Astrocyte (in vitro differentiated cells and primary cell): ENCODE measurements at places on chromosomes 16 and 17. TPM values are rescaled to one million over a fixed set of nuclear protein-coding genes. Genes with fewer than 3 reads are reported as not detected.

DNA sequence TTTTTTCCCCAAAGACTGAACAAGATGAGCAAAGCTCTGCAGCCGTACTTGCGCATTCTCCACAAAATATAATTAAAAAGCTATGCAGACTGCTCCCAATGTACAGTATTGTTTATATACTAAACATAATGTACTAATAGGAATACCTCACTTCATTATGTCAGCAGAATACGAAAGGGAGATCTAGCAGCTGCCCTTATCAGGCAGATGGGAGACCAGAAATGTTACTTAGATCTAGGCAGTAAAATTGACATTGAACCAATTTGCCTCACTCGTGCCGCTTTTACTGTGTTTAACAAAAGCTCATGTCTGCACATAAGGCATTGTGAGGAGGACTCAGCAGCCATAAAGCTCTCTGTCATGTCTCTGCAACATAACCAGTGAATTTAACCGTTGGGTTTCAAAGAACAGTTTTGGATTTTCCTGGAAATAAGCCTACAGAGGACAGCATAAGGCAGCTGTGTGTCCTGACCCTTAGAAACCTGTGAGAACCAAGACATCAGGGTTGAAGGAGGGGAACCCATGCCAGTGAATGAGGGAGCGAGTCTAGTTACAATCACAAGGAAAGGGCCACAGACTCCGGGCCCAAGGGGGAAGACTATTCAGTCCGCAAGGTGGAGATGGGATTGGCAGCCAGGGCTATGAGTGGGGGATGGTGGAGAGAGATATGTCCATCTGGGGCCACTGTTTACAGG is 71.4 kb downstream of the GNAO1 start:
- no peak overlapping the region for H3K27ac ChIP-seq
- no peaks in the 10 kb centered on the region for H3K36me3 ChIP-seq
- DNase-seq, result no peak
- no peaks in the 10 kb centered on the region for H3K4me1 ChIP-seq

TP53TG3F gene
- not detected in 2 replicates for total RNA-seq

TEKT1 gene
- not detected in 2 replicates for total RNA-seq

DNASE1L2 gene
- total RNA-seq, result 1.2 and 1.3 TPM in 2 replicates

DNA sequence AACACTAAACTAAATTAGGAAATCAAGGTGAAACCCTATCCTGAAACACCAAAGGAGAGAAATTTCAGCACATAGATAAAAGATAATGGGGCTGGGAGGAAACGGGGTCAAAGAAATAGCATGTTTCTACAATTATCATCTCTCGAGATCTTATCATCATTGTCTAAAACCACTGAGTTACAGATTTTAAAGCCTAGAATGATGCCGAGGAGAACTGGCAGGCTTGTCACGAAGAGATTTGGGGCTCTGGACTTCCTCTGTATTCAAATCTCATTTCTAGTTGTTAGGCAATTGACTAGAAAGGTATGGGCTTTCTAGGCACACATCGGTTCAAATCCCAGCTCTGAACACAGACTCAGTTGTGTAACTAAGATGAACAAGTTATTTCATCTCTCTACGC is 9.3 kb downstream of the PDZD9 start:
- DNase-seq, result no peak
- no peaks in the 10 kb centered on the region for H3K4me1 ChIP-seq
- H3K27me3 ChIP-seq, result no peaks in the 10 kb centered on the region

- no peak overlapping the region for H3K4me3 ChIP-seq
- H3K36me3 ChIP-seq, result no peaks in the 10 kb centered on the region
- H3K27me3 ChIP-seq, result no peaks in the 10 kb centered on the region
- no peak for DNase-seq
- no peaks in the 10 kb centered on the region for H3K4me1 ChIP-seq
Observed at GRCh38 chr16:55081622-55082590, 151.2 kb downstream of the IRX5 start.

GRCh38 chr17:80035937-80036714 is at the start of gene CCDC40:
TSS of gene CCDC40 (plus strand) at chr17:80036642. CDS start at chr17:80036663, 21 bp downstream.
- H3K4me3 ChIP-seq, result peak within 1 kb of the TSS; percentile 87
- H3K36me3 ChIP-seq, result no peaks in the 10 kb centered on the region
- H3K27me3 ChIP-seq, result no peaks in the 10 kb centered on the region
- DNase-seq, result peak; percentile 47
- peaks cover 10% of the 10 kb centered on the region for H3K4me1 ChIP-seq

HSPB9 gene
- not detected in 2 replicates for total RNA-seq

- H3K27ac ChIP-seq, result no peak overlapping the region
- H3K36me3 ChIP-seq, result no peaks in the 10 kb centered on the region
- H3K27me3 ChIP-seq, result no peaks in the 10 kb centered on the region
- H3K4me3 ChIP-seq, result no peak overlapping the region
- H3K4me1 ChIP-seq, result no peaks in the 10 kb centered on the region
Observed at GRCh38 chr17:72838068-72838467, 254.4 kb downstream of the SLC39A11 start.

DNA sequence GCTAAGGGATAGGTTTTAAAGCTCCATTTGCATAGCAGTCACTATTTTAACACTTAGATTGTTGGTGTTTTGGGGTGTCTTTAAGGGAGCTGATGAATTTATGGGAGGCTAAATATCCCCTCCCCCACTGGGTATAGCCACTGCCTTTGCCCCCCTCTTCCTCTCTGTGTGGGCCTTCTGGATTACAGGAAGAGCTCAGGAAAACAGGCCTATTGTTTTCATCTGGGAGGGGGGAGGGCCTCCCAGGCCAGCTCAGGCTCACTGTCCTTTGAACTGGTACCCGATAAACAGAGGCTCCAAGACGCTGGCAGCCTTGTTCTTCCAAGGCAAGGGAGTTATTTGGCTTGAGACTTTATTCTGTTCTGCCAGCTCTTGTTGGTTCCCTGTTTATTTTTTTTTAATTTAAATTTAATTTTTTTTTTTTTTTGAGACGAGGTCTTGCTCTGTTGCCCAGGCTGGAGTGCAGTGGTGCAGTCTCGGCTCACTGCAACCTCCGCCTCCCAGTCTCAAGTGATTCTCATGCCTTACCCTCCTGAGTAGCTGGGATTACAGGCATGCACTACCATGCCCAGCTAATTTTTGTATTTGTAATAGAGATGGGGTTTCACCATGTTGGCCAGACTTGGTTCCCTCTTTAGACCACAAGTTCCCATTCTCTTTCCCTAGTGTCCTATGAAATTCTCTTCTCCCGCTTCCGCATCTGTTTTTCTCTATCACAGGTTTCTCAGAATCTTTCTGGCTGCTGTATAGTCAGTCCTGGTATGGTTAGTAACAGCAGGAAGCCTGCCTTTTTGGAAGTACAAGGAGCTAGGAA is 25.1 kb downstream of the MINK1 start:
- DNase-seq, result no peak
- no peaks in the 10 kb centered on the region for H3K36me3 ChIP-seq
- peaks cover 15% of the 10 kb centered on the region for H3K4me1 ChIP-seq
- H3K27ac ChIP-seq, result no peak overlapping the region
- H3K27me3 ChIP-seq, result no peaks in the 10 kb centered on the region
- H3K4me3 ChIP-seq, result no peak overlapping the region

GRCh38 chr16:4240624-4241023 is 1.3 kb downstream of the SRL start:
- no peak overlapping the region for H3K4me3 ChIP-seq
- H3K27ac ChIP-seq, result no peak overlapping the region
- no peaks in the 10 kb centered on the region for H3K36me3 ChIP-seq
- peaks cover 3% of the 10 kb centered on the region for H3K27me3 ChIP-seq
- DNase-seq, result no peak
- H3K4me1 ChIP-seq, result no peaks in the 10 kb centered on the region

DNA sequence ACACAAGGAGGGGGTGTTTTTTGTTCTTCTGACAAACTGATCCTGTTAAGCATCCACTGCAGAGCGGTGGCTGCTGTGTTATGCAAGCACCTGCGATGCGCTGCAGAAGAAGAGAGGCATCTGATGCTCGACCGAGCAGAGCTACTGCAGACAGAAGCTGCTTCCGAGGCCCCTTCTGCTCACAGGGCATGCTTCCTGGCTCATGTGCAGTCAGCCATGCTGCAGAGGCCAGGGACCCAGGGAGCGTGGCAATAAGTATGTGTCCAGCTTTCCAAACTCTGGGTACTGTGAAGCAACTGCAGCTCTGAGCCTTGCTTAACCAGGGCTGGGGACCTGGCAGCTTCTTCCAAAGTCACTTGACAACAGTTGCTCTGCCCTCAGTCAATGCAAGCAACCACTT is 448.6 kb upstream of the RBFOX1 start:
- H3K4me3 ChIP-seq, result no peak overlapping the region
- H3K27me3 ChIP-seq, result no peaks in the 10 kb centered on the region
- H3K4me1 ChIP-seq, result no peaks in the 10 kb centered on the region
- H3K27ac ChIP-seq, result no peak overlapping the region
- no peaks in the 10 kb centered on the region for H3K36me3 ChIP-seq

GRCh38 chr16:89000207-89000959 is 23.4 kb upstream of the CBFA2T3 start:
- H3K27me3 ChIP-seq, result no peaks in the 10 kb centered on the region
- no peak overlapping the region for H3K4me3 ChIP-seq
- H3K27ac ChIP-seq, result no peak overlapping the region
- no peaks in the 10 kb centered on the region for H3K36me3 ChIP-seq
- H3K4me1 ChIP-seq, result no peaks in the 10 kb centered on the region

GRCh38 chr17:59848385-59848668 is 44.4 kb downstream of the TUBD1 start:
- DNase-seq, result no peak
- no peaks in the 10 kb centered on the region for H3K27me3 ChIP-seq
- H3K4me1 ChIP-seq, result peaks cover 30% of the 10 kb centered on the region
- H3K36me3 ChIP-seq, result no peaks in the 10 kb centered on the region

- H3K4me3 ChIP-seq, result no peak overlapping the region
- no peaks in the 10 kb centered on the region for H3K27me3 ChIP-seq
- DNase-seq, result peak; percentile 73
Observed at GRCh38 chr16:16067127-16067526, 117.7 kb downstream of the ABCC1 start.

GRCh38 chr17:38704606-38705522 is at the start of gene MLLT6:
TSS of gene MLLT6 (plus strand) at chr17:38705273. CDS start at chr17:38705633, 360 bp downstream.
- peak within 1 kb of the TSS; percentile 27 for H3K27ac ChIP-seq
- H3K36me3 ChIP-seq, result no peaks in the 10 kb centered on the region
- peaks cover 41% of the 10 kb centered on the region for H3K4me1 ChIP-seq
- H3K27me3 ChIP-seq, result peaks cover 7% of the 10 kb centered on the region
- DNase-seq, result peak; percentile 50

ABCC6 gene
- total RNA-seq, result 2.4 and 3.0 TPM in 2 replicates

GRCh38 chr16:11669380-11670146 is 1.3 kb downstream of the SNN start:
- peaks cover 16% of the 10 kb centered on the region for H3K4me1 ChIP-seq
- no peak overlapping the region for H3K27ac ChIP-seq
- H3K4me3 ChIP-seq, result peak overlapping the region; percentile 65
- no peaks in the 10 kb centered on the region for H3K36me3 ChIP-seq
- no peak for DNase-seq

DNA sequence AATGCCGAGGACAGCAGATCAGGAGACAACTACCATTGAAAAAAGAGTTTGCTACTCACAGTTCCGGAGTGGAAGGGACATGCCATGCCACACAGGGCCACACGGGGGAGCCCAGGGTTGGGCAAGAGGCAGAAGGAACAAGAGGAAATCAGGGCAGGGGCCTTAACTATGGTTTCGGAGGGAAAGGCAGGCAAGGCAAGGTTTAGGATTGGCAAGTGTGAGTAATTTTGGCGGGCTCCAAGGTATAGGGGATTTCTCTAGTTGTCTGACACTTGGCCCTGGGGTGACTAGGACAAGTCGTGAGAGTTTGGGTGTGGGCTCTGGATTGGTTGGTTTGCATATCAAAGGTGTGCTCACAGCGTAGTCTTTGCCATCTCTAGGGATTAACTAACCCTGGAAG is 27.0 kb upstream of the NTN1 start:
- no peaks in the 10 kb centered on the region for H3K4me1 ChIP-seq
- peak; percentile 7 for DNase-seq
- H3K36me3 ChIP-seq, result no peaks in the 10 kb centered on the region

- no peak overlapping the region for H3K27ac ChIP-seq
- H3K4me1 ChIP-seq, result no peaks in the 10 kb centered on the region
- DNase-seq, result no peak
- H3K4me3 ChIP-seq, result no peak overlapping the region
- no peaks in the 10 kb centered on the region for H3K27me3 ChIP-seq
Observed at GRCh38 chr17:66002063-66002585, 189.8 kb downstream of the CEP112 start.

GRCh38 chr17:80111702-80112470 is 10.5 kb downstream of the GAA start:
- no peaks in the 10 kb centered on the region for H3K36me3 ChIP-seq
- no peaks in the 10 kb centered on the region for H3K27me3 ChIP-seq
- DNase-seq, result no peak
- no peak overlapping the region for H3K27ac ChIP-seq
- no peaks in the 10 kb centered on the region for H3K4me1 ChIP-seq

CES5A gene
- not detected in 2 replicates for total RNA-seq

- DNase-seq, result no peak
- H3K36me3 ChIP-seq, result no peaks in the 10 kb centered on the region
- no peak overlapping the region for H3K27ac ChIP-seq
- no peak overlapping the region for H3K4me3 ChIP-seq
- H3K4me1 ChIP-seq, result peaks cover 7% of the 10 kb centered on the region
Observed at GRCh38 chr17:80839970-80840369, 151.7 kb upstream of the CHMP6 start.
